ENCODE measurements at places on chromosomes 4 and X.

DNA sequence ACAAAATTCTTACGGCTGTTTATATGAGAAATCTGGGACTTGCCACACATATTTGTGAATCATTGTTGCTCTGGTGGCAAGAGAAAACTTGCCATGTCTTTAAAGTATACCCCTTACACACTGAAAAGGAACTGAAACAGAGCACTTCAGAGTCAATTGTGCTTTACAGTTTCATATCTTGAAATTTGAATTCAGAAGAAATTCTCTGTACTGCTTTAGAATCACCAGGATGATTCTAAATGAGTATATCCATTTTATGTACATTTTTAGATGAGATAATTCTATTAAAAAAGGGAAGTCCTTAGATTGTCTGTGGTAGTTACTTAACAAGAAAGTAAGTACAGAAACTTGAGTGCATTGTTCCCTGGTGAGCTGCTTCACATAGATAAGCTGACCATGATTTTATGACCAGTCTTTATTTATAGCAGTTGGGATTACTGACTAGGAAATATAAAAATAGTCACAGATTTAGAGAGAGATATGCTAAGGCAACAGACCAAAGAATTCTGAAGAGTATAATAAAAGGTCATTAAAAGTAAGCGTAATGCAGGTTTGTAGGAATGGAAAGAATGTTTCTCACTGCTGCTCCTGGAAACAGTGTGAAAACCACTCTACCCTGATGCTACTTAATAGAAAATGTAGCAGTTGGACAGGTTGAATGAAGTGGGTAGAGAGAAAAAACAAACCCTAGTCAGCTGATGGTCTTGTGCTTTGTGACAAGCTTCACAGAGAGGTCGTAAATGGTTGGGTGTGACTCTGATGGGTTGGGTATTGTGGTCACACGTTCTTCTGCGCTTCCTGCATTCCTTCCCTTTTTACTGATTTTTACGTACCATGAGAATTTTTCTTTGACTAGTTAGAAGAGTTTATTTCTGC is 41.0 kb downstream of the FNIP2 start:
- peak; percentile 66 for DNase-seq

- DNase-seq: no peak
These were observed 751.2 kb upstream of the PABPC4L start for GRCh38 chr4:134952775-134953174.

DNA sequence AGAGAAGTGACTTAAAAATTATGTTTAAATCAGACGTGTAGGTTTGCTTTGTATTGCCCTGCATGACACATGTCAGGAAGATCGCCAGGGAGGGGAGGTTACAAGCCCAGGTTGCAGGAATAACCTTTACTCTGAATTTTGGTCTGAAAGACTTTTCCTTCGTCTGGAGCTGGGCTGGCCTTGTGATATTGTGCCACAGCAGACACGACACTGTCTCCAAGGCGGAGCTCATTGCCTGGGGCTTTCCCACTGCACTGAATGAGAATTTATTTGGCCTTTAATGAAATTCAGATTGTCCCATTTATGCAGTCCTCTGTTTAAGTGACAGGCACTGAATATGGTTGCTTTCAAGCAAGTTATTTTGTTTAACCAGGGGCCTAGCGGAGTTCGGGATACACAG is 45.1 kb downstream of the RHOH start:
- DNase-seq: no peak

- DNase-seq: no peak
These were observed 77.2 kb downstream of the TMEM131L start for GRCh38 chr4:153543351-153543750.

DNA sequence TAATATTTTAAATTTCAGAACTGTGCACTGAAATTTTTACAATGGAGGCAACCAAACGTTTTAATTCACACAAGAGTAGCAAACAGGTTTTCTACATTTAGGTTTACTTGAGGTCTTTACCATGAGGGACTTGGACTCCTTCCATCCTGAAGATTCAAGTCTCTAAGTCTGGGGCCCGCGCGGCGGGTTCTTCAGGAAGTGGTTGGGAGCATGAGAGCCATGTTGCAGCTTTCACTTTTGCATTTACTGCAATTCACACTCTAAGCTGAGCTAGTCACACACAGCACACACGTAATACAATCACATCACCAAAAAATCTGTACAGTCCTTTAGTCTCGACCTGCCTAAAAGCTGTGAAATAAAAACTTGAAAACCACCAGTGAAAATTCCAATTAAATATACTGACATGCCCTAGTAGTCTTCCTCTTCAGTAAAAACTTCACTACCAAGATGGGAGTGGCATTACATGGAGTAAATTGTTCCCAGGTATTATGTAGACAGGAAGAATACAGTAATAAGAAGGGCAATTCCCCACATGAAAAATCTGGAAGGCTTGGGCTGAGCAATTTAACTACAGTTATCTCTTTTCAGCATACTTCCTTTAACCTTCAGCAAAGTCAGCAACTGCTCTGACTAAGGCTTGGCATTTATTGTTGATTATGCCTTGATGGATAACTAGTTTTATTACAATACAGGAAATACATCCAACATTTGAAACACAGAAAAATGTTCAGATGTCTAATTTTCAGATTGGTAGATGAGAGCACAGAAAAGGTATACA is 571.1 kb upstream of the DIPK2B start:
- peak; percentile 18 for DNase-seq

DNA sequence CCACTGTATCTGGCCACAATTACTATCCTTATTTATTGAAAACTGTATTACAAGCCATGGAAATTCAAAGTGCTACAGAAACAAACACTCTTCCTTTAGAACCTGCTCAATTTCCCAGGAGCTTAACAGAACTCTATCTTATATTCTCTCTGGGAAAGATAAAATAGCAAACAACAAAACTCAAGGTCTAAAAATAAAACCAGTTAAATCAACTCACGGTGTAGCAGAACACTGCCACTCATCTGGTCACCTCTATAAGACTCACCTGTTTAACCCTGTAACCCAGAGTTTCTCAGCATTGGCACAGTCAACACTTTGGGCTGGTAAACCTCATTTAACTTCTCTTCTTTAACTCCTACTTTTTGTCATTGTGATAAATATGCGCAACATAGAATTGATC is 348.9 kb downstream of the DCHS2 start:
- DNase-seq: no peak

- no peak for DNase-seq
These were observed 185.2 kb downstream of the MAML3 start for GRCh38 chr4:139968831-139969230.

GRCh38 chr4:140097572-140097971 is 56.4 kb downstream of the MAML3 start:
- DNase-seq: no peak

- no peak for DNase-seq
These were observed 393.7 kb downstream of the PPP3CA start for GRCh38 chr4:100953616-100954015.

DNA sequence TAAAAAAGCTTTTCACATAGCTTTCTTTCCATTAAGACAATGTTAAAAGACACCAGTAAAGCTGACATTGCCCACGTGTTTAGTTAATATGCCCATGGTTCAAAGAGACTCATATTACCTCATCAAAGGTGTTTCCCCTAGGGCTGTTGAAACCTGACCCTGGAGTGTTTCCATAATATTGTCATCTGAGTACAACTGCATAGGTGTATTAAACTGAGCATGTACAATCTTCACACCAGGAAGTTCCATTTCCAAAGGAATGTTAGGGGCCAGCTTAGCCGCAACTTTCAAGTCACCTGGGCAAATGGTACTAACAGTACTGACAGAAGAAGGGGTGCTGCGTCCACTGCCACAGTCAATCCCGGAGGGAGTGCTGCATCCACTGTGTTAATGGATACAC is 27.1 kb downstream of the PDLIM3 start:
- no peak for DNase-seq

DNA sequence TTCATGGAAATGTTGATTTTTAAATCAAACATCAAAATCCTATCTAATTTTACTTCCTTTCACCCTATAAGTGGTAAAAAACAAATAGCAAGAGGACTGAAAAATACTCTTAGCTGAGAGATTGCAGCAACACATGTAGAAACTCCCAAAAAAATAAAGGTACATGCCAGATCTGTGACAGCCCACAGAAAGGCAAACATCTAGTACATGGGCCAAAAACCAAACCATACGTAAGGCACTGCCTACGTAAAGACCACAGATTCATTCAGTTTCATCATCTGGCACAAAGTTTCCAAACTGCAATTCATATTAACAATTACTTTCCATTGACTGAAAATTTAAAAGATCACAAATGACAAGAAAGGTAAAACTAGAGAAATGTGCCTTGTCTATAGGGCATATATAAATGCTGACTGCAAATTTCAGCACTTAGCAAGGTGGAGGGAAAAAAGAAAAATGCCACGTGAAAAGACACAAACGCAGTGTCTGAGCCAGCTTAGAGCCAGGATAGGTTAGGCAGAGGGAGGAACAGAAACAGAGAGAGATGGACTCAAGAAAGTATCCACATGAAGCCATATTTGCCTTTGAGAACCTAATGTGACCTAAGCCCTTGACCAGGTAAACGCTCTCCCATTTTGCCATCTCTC is 88.1 kb downstream of the TSPAN5 start:
- no peak for DNase-seq

DNA sequence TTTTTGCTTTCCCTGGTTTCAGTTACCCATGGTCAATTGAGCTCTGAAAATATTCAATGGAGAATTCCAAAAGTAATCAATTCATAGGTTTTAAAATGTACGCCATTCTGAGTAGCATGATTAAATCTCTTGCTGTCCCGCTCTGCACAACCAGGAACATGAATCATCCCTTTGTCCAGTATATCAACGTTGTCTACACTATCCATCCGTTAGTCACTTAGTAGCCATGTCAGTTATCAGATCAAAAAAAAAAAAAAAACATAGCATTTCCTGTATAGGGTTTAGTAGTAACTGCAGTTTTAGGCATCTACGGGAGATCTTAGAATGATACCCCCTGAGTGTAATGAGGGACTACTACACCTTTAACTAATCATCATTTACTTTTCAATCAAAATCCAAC is 15.1 kb downstream of the LAMP2 start:
- DNase-seq: no peak

DNA sequence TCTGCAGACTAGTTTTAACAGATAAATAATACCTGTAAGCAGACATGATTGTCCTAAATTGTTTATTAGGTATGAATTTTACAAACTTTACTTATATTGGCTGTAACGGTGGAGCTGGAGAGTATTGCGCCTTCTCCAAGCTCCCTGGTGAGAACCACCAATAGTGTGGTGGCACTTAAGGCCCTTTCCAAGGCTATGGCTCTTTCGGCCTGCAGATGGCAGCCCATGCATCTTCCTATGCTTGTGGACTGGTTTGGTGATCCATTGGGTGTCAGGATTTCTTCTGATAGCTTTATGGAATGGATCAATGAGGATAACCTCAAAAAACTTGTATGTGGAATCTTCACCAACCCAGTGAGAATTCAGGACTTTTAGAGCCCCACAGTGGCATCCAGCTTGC is 7.8 kb downstream of the LARP1B start:
- DNase-seq: no peak

GRCh38 chr4:57037982-57038604 is 59.4 kb downstream of the POLR2B start:
- DNase-seq: peak; percentile 22

DNA sequence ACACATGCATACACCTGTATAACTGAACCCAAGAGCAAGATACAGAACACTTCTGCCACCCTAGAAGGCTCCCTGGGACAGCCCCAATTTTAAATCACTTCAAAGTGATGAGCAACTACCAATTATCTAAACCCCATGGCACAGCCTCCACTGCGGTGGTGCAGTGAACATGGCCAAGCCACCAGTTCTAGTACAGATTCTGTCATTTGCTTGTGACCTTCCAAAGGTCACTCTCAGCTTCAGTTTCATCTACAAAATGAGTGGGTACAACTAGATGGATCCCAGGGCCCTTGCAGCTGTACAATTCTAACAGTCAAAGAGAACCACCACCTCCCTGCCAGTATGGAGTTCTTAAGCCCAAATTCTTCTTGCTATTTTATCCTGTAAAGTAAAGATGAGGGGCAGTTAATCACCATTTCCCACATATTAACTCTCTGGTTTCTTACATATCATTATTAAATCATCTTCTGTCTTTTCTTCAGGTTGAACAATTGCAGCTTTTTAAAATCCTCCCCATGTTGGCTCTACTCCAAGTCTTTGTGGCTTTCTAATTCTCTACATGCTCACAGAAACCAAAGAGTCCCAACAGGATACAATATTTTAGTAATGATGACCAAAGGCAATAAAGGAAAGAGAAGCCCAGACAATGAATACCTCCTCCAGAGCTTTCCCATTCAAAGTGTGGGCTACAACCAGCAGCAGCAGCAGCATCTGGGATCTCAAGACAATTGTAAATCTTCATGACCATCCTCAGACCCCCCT is 39.0 kb upstream of the GPM6B start:
- no peak for DNase-seq

GRCh38 chrX:152988536-152989291 is 5.2 kb downstream of the PNMA5 start:
- no peak for DNase-seq

DNA sequence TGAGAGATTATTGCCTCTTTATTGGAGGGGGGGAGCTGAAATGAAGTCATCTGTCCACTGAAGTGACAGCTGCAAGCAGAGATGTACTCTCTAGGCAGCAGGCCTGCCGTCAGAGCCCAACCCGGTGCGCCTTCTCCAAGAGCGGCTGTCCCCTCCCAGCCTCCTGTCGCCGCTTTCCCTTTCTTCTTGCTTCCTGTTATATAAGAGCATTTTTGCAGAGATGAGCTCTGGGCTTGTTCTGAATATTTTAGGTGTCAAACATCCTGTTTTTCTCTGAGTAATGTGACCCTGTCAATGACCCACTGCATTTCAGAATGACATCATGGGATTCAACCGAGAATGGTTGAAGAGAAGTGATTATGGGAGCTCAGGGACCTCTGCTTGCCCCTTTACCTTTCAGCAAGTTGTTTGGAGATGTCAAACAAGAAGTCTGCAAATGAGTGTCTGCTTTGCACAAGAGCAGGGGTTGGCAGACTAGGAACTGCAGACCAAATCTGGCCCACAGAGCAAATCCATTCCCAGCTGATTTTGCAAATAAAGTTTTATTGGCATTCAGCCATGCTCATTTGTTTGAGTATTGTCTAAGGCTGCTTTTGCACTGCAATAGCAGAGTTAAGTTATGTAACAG is 79.9 kb downstream of the SLC9A6 start:
- DNase-seq: no peak

GRCh38 chrX:48918301-48918642 is 552 bp downstream of the PIM2 start:
- no peak for DNase-seq

GRCh38 chrX:42602136-42602535 is 175.8 kb downstream of the PPP1R2C start:
- DNase-seq: no peak

GRCh38 chrX:155215443-155216178 is 649 bp upstream of the VBP1 start:
- DNase-seq: peak; percentile 5

GRCh38 chr4:17623451-17624001 is 9.1 kb downstream of the MED28 start:
- DNase-seq: peak; percentile 57

GRCh38 chr4:7371210-7371941 is 63.4 kb downstream of the PSAPL1 start:
- peak; percentile 32 for DNase-seq

- no peak for DNase-seq
These were observed 43.8 kb upstream of the SETD7 start for GRCh38 chr4:139599594-139600374.

GRCh38 chrX:3384327-3384726 is 37.9 kb upstream of the MXRA5 start:
- peak; percentile 36 for DNase-seq
